ENCODE measurements at places on chromosomes 13 and 19.

GRCh38 chr13:33174931-33175330 lies 110.6 kb downstream of the STARD13 start:
- H3K4me1 ChIP-seq, result no peaks in the 10 kb centered on the region
- no peaks in the 10 kb centered on the region for H3K36me3 ChIP-seq
- H3K27me3 ChIP-seq, result peaks cover 11% of the 10 kb centered on the region
- no peak for DNase-seq

GRCh38 chr13:73984949-73985691 lies 149.1 kb downstream of the KLF12 start:
- H3K36me3 ChIP-seq, result no peaks in the 10 kb centered on the region
- DNase-seq, result peak; percentile 89
- H3K27ac ChIP-seq, result peak overlapping the region; percentile 90

DNA sequence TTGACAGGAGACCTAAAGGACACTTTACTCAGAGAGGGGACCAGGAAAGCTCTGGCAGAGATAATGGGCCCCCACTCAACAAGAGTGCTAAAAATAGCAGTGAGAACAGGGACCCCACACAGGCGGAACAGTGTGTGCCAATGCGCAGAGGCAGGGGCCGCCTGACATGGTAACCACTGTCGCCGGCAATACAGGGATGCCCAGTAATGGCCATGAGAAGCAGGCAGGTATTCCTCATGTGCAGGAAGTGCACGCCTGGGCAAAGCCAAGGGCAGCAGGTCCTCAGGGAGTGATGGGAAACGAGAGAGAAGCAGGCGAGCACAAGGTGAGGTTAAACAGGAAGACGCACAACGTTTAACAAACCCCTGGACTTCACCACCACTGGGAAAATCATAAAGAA lies 757.1 kb downstream of the LIG4 start:
- no peak for DNase-seq
- no peaks in the 10 kb centered on the region for H3K27me3 ChIP-seq
- H3K27ac ChIP-seq, result no peak overlapping the region
- H3K36me3 ChIP-seq, result no peaks in the 10 kb centered on the region
- no peaks in the 10 kb centered on the region for H3K4me1 ChIP-seq
- no peak overlapping the region for H3K4me3 ChIP-seq

DNA sequence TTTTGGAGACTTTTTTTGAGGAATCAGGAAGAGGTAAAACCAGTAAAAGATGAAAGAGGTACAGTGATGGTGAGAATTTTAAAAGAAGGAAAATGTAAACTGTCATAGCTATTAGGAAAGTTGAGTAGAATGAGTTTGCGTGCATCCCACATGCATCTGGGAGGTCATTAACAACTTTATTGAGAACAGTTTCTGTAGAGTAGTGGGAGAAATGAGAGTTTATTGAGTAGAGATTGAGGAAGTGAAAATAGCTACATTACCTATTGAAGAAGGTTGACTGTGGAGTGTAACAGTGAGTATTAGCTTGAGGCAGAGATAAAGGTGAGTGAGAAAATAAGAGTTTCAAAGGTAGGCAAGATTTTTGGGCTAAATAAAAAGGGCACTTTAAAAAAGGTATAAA lies 38.7 kb downstream of the BRCA2 start:
- no peak overlapping the region for H3K27ac ChIP-seq
- DNase-seq, result no peak
- H3K36me3 ChIP-seq, result peaks cover 22% of the 10 kb centered on the region
- no peak overlapping the region for H3K4me3 ChIP-seq
- H3K4me1 ChIP-seq, result no peaks in the 10 kb centered on the region

DNA sequence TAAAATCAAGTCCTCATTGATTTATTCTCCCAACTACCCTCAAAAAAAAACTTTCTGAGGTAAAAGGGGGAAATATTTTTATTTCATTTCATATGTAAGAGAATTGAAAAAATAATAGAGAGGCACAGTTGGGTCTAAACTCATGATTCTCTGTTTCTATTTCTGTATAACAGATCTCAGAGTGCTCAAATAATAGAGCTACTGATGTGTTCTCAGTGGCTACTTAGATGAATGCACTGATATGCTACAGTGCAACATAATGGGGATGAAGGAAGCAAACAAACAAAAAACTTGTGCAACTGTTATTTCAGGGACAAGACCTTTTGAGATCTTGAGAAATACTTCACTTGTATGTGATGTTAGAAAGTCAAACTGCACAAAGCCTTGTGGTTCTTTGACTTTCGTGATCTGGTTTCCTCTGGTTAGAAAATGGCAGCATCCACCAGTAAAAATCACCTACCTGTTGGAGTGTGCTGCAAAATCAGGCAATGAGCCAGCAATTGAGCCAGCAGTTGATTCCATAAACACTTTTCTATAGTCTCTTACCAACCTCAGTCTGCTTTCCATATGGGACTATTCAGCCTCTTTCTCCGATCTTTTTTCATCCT lies 9.7 kb upstream of the DACH1 start:
- no peak for DNase-seq
- H3K36me3 ChIP-seq, result no peaks in the 10 kb centered on the region
- peaks cover 2% of the 10 kb centered on the region for H3K4me1 ChIP-seq

DNA sequence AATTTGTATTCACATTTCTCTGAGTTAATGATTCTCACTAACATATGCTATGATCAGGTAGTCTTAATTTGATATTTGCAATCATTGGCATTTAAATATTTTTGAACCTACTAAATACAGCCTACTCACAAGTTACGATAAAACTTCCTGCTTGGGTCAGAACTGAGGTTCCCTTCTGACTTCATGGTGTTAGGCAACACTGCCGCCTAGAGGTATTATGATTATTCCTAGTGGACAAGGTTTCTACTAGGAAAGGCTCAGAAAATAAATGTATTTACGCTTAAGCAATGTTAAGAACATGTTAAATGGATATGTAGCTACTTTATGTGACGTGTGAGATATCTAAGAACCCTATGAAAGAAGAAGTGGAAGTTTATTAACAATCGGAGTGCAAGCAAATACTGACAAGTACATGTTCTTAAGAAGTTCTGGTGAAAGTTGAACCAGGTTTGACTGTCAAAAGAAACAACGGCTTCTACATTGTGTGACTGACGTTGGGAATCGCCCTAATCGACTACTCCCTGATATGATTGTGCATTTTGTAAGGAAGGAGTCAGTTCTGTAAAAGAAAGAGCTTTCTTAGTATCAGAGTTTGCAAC lies 1395.8 kb downstream of the SLITRK5 start:
- no peaks in the 10 kb centered on the region for H3K4me1 ChIP-seq
- no peak overlapping the region for H3K4me3 ChIP-seq
- no peak for DNase-seq
- H3K27me3 ChIP-seq, result no peaks in the 10 kb centered on the region

DNA sequence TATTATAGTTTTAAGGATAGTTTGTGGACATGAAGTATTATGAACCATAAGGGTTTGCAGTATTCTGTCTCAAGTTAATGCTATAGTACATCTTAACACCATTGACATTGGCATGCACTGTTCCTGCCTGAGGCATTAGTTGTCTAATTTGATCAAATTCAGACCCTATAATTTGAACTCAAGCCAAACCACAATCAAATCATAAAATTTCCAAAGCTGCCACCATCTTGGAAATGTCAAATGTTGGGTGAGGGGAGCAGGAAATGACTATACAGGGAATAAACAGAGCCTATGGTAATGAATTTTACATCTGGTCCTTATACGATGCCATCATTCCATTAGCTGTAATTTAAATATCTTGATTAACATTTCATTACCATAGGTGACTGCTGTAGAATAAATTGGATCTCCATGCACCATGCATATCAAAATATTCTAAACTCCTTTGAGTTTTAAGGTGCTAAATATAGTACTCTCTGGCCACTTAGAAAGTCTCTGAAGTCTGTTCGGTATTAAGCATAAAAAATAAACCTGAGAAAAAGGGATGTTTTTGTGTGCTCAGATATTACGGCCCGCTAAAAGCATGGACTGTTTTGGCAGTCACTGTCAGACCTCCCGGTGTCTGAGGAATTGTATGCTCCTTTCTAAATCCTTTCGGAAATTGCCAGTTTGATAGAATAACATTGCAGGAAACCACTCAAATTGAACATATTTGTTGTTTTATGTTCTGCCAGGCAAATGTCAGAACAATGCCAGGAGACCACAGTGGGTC lies 257.7 kb downstream of the SPRY2 start:
- no peak overlapping the region for H3K27ac ChIP-seq
- no peaks in the 10 kb centered on the region for H3K27me3 ChIP-seq
- no peaks in the 10 kb centered on the region for H3K36me3 ChIP-seq
- no peaks in the 10 kb centered on the region for H3K4me1 ChIP-seq
- H3K4me3 ChIP-seq, result no peak overlapping the region

DNA sequence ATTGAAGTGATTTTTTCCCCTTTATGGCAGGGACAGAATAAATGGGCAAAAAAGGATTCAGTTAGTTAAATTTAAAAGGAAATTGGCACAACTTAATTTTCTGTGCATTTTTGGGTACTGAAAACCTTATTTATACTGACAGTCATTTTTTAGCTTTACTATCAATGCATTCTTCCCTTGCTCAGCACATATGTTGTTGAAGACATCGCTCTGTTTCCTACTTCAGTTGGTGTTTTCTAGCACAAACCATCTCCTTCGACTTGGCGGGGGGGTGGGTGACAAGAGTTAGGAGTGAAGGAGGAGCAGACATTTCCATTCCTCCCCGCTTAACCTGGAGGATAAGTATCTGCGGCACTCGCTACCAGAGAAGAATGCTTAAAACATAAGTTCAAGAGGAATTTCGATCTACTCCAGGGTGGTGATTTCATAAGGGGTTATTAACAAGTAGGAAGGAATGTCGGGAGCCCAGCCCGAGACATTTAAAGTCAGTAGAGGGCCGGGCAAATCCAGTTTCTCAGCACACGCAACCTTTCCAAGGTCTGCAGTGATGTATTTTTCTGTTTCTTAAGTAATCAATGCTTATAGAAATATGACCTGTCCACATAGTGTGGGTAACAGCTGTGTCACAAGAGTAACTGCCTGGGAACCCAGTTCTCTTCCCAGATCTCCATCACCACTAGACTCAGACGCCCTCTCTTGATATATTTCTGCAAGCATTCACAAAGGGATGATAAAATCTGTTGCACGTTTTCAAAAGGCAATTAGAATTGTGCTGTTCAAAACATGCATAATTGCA lies 525.8 kb downstream of the MYO16 start:
- no peak for DNase-seq
- no peaks in the 10 kb centered on the region for H3K4me1 ChIP-seq
- H3K4me3 ChIP-seq, result no peak overlapping the region
- H3K36me3 ChIP-seq, result no peaks in the 10 kb centered on the region
- H3K27me3 ChIP-seq, result peaks cover 3% of the 10 kb centered on the region

- peaks cover 20% of the 10 kb centered on the region for H3K4me1 ChIP-seq
- DNase-seq, result no peak
- H3K27ac ChIP-seq, result no peak overlapping the region
- H3K4me3 ChIP-seq, result no peak overlapping the region
- H3K36me3 ChIP-seq, result peaks cover 7% of the 10 kb centered on the region
- no peaks in the 10 kb centered on the region for H3K27me3 ChIP-seq
Measured at GRCh38 chr19:58569191-58569942, 3.8 kb downstream of the MZF1 start.

DNA sequence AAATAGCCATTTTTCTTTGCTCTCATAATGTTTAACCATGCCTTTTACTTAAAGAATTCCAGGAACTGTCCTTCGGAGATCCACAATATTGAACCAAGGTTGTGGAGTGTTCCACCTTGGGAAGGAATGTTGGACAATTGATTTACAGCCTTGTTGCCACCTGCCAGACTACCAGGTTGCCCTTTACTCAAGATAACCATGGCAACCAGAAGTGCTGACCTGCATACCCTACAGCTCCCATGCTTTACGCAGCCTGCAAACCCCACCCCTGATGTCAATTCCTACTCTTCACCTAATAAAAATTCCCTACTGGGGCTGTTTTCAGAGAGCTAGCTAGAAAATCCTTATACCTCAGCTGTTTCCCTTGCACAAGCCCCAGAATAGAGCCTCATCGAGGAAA lies 151.0 kb upstream of the RXFP2 start:
- no peak overlapping the region for H3K27ac ChIP-seq
- no peaks in the 10 kb centered on the region for H3K4me1 ChIP-seq
- DNase-seq, result no peak
- no peaks in the 10 kb centered on the region for H3K36me3 ChIP-seq
- H3K27me3 ChIP-seq, result peaks cover 4% of the 10 kb centered on the region

DNA sequence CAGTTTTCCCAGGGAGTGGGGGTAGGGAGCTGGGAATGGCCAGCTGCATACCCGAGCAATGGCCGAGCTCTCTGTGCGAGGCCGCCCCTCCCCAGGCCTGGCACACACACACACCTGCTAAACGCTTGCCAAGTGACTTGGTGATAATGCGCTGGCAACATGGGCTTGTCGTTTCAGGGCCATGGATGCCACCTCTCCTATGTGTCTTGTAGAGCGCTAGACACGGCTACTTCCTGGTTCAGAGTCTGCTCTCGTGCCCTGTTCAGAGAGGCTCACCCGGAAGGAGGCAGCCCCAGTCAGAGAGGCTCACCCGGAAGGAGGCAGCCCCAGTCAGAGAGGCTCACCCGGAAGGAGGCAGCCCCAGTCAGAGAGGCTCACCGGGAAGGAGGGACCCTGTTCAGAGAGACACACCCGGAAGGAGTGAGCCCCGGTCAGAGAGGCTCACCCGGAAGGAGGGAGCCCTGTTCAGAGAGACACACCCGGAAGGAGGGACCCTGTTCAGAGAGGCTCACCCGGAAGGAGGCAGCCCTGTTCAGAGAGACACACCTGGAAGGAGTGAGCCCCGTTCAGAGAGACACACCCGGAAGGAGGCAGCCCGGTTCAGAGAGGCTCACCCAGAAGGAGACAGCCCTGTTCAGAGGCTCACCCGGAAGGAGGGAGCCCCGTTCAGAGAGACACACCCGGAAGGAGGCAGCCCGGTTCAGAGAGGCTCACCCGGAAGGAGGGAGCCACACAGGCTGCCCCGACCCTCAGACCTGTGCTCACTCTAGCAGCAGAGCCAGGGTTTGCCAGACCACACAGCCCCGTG lies 4.2 kb downstream of the ADPRHL1 start:
- H3K27me3 ChIP-seq, result no peaks in the 10 kb centered on the region
- no peaks in the 10 kb centered on the region for H3K4me1 ChIP-seq
- peak overlapping the region; percentile 66 for H3K27ac ChIP-seq
- H3K36me3 ChIP-seq, result peaks cover 5% of the 10 kb centered on the region
- peak; percentile 82 for DNase-seq

GRCh38 chr19:49855676-49856573 lies 5.0 kb downstream of the PTOV1 start:
- H3K36me3 ChIP-seq, result peaks cover 21% of the 10 kb centered on the region
- H3K27ac ChIP-seq, result peak overlapping the region; percentile 43
- peaks cover 15% of the 10 kb centered on the region for H3K4me1 ChIP-seq
- H3K4me3 ChIP-seq, result no peak overlapping the region

Measured in activated CD4-positive, alpha-beta memory T cell treated with anti-CD3 and anti-CD28 coated beads for 36 hours (primary cell).